ENCODE measurements at places on chromosomes 3 and 15.

DNA sequence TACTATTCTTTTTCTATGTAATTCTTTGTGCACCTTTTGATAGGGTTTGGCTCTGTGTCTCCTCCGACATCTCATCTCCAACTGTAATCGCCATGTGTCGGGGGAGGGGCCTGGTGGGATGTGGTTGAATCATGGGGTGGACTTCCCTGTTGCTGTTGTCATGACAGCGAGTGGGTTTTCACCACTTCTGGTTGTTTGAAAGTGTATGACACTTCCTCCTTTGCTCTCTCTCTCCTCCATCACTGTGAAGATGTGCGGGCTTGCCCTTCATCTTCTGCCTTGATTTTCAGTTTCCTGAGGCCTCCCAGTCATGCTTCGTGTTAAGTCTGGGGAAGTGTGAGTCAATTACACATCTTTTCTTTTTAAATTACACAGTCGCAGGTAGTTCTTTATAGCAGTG lies 225.8 kb upstream of the DPPA4 start:
- DNase-seq, result no peak

DNA sequence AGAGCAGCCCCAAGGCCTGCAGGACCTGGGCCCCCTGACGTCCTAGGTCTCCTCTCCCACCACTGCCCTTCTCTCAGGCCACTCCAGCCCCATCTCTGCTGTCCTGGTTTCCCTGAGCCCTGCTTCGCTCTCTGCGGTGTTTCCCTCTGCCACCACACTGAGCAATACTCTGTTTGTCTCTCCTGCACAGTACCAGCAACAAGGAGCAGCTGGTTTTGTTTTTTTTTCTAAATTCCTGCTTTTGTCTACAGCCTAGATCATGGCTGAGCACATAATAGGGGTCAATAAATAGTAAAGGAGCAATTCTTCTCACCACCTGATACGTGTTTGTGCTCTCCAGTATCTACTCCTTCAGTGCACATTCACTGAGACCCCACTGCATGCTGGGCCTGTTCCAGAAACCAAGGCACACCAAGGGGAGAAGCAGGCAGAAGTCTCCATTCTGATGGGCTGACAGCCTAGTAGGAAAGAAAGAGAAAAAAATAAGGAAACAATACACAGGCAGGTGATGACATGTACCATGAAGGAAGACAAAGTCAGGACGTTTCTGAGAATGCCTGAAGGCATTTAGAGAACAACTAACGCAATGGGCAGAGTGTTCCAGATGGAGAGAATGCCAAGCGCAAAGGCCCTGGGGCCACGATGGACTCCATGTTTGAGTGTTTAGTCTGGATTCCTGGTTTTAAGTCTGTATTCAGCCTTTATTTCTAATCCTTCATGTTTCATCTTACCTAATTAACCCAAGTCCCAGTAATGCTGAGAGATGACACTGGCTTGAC lies 6.0 kb upstream of the ACAD9 start:
- no peak for DNase-seq

- no peak for DNase-seq
Observed at GRCh38 chr15:27936164-27936563, 163.0 kb downstream of the OCA2 start.

GRCh38 chr3:179750720-179751328 lies 98.0 kb downstream of the USP13 start:
- DNase-seq, result no peak

DNA sequence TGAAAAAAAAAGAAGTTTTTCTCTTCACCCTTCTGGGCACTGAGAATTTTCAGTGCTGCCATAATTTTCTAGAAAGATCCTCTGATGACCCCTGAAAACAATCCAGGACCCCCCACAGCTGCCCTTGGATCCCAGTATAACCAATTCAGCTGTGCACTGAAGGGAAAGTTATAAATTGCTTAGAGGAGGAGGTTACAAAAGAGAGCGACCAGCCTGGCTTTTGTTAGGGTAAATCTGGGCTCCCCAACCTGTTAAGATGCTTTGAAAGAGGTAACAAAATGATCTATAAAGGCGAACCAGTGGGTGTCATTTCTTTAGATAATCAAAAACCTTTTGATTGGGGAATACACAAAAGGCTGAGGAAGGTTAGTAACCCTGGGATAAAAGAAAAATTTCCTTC lies 407.9 kb upstream of the ATP11B start:
- DNase-seq, result no peak

- DNase-seq, result no peak
Observed at GRCh38 chr3:147890114-147890513, 480.9 kb downstream of the ZIC1 start.

- no peak for DNase-seq
Observed at GRCh38 chr3:89250742-89251141, 143.3 kb downstream of the EPHA3 start.

DNA sequence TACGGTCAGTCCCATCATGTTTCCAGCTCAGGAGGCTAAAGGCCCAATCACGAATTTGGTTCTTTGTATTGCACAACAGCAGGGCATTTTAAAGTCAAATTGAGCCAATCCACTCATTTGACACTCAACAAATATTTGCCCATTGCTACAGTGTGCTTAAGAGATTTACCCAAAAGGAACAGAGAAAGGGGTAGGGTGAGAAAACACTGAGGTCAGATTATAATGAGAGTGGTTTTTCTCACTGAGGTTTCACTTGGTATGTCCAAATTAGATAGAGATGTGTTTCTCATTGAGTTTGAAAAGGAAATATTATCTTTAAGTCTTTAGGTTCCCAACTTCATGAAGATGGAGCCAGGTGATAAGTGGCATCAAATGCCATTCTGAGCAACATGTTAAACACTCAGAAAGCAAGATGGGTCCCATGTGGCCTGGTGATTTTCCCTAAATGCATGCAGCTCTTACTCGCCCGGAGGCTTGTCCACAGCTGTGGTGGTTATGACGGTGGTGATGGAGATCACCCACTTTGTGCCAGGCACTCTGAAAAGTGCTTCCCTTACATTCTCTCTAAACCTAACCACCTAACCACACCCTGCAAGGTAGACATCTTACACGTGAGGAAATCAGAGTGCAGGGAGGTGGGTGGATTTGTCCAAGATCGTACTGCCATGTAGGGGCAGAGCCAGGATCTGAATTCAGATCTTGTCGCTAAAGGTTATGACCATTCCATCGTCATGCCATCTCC lies 31.2 kb upstream of the USP3 start:
- DNase-seq, result no peak

GRCh38 chr3:178325330-178325729 lies 210.9 kb upstream of the KCNMB2 start:
- no peak for DNase-seq

DNA sequence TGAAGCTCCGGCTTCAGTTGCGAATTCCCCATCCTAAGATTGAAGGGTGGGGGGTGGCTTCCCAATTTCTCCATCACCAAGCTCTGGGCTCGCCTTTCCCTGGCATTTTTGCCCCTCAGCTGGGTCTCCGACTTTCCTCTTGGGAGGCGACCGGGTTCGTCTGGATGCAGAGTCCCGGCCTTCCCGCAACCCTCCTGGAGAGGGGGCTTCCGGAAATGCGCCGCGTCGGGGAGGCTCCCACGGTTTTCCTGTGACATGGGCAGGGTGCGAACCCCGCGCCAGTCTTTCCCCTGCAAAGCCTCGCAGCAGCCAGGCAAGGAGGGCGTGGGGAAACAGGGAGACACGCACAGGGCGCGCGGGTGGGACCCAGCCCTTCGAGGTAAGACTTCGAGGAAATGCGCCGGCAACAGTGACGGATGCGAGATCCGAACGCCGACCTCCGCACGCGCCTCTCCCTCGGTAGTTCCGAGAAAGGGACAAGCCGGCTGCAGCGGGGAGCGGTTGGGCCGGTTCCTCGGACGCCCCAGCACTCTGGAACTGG lies 466 bp upstream of the HCN4 start:
- no peak for DNase-seq

- DNase-seq, result no peak
Observed at GRCh38 chr15:80423215-80423614, 19.0 kb downstream of the ARNT2 start.

GRCh38 chr3:16113704-16114103 lies 60.8 kb upstream of the GALNT15 start:
- DNase-seq, result no peak

DNA sequence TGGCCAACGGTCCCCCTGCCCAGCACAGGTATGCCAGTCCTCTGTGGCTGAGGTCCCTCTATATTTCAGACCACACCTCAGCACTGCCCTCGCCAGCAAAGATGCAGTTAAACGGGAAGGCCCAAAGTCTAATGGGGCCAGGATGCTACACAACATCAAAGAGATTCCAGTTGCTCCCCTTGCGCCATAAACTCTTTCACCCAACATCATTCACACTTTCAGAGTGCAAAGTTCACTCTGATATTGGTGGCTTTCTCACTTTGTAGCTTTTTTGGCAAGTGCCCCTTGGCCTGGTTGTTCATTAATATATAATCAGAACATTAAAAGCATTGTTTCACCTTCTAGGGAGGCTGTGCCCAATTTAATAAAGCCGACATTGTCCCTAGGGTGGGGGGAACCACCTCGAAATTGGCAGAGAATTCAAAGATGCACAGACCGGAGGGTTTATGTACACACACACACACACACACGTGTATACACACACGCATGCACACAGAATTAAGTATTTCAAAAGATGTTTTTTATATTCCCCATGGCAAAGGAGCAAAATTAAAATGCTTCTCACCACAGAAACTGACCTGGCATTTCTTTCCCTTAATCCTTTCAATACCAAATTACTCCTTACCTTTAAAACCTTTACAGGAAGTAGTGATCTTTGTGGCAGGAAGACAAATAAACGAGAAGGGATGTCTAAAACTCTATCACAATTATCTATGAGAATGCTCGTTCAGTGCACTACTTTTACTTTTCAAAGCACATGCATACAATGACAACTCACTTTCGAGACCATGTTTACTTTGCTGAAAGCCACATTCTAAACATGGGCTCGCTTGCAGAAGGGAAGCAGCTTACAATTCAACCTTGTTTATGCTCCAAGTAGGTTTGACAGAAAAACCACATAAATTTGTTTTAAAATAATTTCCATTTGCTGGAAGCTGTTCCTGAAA lies 19.5 kb downstream of the LRIG1 start:
- DNase-seq, result no peak

DNA sequence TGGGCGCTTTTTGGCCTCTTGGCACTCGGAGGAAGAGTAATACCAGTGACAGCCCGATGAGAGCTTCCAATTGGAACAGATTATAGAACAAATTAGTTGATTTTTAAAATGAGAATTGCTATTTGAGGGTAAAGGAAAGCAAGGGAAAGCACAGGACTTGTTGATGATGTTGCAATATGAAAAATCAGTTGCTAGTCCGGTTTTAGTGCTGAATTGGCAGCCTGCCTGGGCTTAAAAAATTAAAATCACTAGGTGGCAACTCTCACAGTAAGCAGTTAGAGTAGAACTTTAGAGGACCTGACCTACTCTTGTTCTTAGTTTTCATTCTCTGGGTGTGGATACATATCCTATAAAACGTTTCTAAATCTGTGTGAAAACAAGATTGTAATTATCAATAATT lies 2.1 kb upstream of the SCAANT1 start:
- DNase-seq, result no peak

DNA sequence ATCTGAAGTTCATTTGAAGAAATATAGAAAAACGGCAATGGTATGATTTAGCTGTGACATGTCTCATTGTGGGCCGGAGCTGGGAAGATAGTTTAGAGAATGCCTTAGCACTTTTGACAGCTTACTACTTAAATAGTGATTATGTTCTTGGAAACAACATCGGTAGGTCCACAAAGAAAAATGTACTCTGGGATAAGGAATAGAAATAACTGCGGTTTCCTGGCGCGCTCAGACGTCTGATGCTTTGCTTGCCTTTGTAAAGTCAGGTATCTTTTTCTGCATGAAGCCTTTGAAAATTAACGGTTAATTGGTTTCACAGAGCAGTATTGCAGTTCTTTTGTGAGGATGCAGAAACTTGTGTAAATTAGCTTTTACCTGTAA lies 1.4 kb downstream of the USP3 start:
- DNase-seq, result no peak

GRCh38 chr3:195101001-195101583 lies 169.9 kb downstream of the XXYLT1 start:
- no peak for DNase-seq

DNA sequence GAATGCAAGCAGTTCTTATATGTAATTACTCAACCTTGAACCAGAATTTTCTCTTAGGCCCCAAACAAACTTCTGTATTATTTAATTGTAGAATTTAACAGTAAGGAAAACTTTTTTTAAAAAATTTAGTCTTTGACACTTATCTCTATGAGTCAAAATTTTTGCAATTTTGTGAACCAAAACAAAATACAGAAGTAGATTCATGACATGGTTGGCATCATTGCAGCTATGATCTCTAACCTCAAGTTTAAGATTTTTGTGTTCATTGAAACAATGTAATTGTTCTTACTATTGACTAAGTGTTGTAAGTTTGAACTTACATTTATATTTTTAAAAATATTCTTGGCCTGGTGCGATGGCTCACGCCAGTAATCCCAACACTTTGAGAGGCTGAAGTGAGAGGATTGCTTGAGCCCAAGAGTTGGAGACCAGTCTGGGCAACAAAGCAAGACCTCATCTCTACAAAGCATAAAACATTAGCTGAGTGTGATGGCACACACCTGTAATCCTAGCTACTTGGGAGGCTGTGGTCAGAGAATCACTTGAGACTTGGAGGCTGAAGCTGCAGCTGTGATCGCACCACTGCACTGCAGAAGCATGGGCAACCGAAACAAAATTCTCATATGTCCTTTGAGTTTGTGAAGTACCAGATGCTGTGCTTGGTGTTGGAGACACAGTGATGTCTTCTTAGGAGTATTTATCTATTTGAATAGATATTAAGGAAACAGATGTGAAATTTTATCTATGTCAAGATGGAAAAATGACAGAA lies 39.7 kb downstream of the STT3B start:
- no peak for DNase-seq

GRCh38 chr15:91520850-91521249 lies 332.7 kb upstream of the SLCO3A1 start:
- DNase-seq, result no peak

DNA sequence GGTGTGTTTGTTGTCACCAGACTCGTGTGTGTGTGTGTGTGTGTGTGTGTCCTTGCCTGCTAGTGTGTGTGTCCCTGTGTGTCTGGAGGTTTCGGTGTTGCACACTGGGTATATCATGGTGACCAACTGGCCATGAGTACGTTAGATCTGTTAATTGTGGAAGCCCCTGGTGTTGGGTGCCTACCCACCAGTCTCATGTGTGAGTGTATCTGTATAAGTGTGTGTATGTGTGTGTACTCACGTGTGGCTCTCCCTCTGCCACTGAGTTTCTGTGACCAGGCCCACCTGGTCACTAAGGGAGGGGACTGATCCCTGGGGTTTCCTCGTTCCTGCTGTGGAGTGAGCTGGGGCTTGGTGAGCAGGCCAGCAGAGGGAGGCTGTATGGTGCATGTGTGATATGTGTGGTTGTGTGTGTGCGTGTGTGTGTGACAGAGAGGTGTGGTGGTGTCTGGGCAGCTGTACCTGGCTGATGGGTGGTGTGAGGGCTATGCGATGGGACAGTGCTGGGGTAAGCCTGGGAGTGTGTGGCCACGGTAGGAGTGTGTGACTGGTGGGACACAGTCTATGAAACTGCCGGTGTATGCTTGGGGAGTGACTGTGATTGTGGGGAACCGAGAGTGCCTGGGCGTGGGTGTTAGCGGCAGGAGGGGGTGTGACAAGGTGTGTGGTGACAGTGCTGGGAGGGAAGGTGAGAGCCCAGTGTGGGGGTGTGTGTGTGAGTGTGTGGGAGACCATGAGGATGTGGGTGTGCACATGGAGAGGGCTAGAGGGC lies 1.8 kb downstream of the PRKCD start:
- no peak for DNase-seq
